Anterior cingulate cortex (tissue), 58 donors: ENCODE measurements at places on chromosomes 16 and 17.
A peak's percentile ranks its signal among the peaks of the same experiment; 100 is the strongest.

- no peak for DNase-seq
Observed at GRCh38 chr17:8116776-8117175, 1.5 kb downstream of the ALOXE3 start.

DNA sequence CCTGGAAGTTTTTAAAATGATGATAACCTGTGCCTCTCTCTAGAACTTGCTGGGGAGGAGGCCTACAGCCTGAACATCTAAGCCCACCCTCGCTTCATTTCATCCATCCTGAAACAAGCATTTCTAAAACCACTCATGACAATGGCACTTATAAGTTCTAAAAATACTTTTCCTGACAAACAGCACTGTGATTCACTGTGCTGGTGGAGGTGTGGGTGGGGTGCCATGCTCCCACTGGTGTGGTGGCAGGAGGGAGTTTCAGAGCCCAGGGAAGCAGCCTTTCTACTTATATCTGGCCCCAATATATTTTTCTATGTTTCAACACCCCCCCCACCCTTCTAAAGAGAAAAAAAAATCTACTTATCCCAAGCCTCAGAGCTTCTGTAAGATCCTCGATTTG, 52.6 kb downstream of the RAB11FIP4 start:
- no peak for DNase-seq

DNA sequence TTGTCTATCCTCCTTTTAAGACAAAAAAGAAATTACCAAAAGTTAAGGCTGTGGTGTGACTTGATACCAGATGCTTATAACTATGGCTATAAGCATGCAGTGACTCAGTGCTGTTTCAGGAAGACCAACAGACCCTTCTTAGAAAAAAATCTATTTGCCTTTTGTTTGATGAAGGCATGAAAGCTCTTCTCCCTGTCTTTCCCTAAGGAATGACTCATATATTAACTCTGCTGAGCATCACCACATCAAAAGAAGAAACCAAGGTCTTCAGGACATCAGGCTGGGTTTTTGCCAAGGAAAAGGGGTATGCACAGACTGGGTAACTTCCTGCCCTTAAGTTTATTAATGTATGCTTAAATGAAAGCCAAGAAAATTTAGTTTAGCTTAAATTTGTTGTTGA, 47.1 kb downstream of the VMP1 start:
- no peak for DNase-seq

DNA sequence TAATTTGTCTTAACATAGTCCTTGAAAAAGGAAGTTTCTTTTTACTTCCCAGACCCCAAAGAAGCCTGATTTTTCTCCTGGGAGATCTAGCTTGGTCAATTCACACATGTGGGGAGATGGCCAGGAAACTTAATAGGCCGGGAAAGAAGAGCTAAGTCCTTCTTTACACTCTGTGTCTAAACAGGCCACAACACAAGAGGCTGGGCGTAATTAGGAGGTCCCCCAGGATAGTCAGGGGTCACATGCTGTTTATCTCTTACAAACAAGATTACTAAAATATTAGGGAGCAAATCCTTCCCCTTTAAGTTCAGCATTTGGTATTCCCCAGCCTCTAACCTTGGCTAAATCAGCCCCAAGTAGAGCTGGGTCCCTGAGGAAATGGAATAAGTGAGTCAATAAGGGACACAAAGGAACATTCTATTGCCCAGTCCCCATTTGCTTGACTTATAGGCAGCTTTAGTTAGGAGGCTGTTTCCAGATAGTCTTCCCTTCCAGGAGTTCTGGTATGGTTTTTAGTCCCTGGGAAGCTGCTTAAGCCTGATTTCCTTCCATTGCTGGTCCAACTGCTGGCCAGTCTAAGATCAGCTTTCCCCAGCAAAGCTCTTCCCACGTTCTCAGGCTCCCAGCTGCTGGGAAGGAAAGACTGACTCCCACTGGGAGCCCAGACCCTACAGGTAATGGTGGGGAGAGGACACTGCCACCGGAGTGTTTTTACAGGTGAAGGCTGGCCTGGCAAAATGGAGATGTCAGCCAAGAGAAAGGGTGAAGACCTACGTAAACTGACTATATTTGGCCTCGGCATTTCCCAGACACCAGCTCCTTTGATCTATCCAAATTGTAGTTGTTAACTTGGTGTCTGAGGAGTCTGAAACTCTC, 14.1 kb upstream of the HOXB9 start:
- DNase-seq: no peak

- DNase-seq: no peak
Observed at GRCh38 chr16:30551781-30552180, 6.4 kb downstream of the ZNF764 start.

- no peak for DNase-seq
Observed at GRCh38 chr17:46072998-46073397, 73.9 kb downstream of the STH start.

- DNase-seq: no peak
Observed at GRCh38 chr16:29664091-29664921, 1.3 kb downstream of the SPN start.

- DNase-seq: no peak
Observed at GRCh38 chr16:28064150-28064549, 636 bp upstream of the GSG1L start.

- no peak for DNase-seq
Observed at GRCh38 chr16:67544844-67545664, 16.4 kb downstream of the RIPOR1 start.

DNA sequence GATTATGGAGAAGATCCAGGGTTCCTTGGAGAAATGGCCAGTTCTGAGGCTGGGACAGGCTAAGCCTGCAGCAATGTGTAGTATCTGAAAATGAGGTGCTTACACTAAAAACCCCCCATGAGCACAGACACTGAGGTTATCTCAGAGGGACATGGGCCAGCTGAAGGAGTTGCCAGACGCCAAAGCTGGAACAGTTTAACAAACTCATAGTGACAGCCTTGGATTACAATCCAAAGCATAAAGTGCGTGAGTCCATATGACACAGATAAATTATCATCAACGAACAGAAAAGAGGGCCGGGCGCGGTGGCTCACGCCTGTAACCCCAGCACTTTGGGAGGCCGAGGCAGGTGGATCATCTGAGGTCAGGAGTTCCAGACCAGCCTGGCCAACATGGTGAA, 11.2 kb upstream of the CAPN15 start:
- no peak for DNase-seq

DNA sequence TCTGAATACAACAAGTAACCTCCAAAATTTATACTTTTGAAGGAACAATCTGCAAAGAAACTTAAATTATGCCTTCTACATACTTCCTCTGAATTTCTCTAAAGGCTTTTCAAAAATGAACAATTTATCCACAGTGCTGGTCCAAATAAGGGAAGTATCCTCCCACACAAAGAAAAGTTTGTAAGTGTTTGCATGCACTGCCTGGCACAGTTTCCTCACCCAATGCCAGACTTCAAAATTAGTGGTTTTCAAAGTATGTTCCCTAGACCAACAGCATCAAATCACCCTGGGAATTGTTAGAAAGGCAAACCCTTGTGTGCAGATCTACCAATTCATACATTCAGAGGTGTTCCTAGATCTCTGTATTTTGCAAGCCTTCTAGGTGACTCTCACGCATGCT, 82.5 kb downstream of the PCTP start:
- no peak for DNase-seq

DNA sequence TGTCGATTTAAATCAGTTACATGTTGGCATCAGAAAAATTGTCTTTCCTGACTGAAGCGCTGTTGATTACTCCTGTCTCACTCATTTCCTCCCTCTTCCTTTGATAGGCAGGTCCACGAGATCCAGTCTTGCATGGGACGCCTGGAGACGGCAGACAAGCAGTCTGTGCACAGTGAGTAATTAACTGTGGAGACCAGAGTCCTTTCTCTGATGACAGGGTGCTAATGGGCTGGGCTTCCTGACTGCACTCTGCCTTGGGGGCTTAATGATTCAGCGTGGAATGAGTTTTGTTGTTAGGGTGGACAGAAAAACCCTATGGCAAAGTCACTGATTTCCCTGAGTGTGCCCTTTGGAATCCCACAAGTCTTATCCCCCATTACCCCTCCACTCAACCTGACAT, 6.5 kb downstream of the GOSR2 start:
- DNase-seq: no peak

DNA sequence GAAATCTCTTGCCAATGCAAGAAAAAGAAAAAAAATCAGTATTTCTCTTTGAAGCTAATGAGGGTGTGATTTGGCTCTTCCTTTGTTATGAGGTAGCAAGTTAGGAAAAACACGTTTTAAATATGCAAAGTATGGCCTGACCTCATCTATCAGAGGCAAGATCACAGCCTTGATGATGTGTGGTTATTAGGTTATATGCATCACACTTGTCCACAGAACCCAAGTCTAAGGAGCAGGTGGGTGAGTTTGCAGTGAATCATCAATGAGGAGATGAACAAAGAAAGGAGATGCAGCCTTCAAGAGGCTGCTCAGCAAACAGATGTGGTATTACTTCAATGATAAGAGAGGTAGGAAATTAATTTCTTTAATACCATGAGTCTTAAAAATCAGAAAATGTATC, 594.8 kb upstream of the CDH5 start:
- DNase-seq: no peak

- no peak for DNase-seq
Observed at GRCh38 chr17:82495844-82496528, 23.5 kb upstream of the FOXK2 start.

- DNase-seq: peak; percentile 77
Observed at GRCh38 chr17:75031972-75032719, 14.6 kb downstream of the ATP5PD start.

GRCh38 chr17:78889531-78889930, 13.5 kb downstream of the CEP295NL start:
- no peak for DNase-seq

GRCh38 chr17:55870044-55870443, 119.2 kb downstream of the PCTP start:
- DNase-seq: no peak

DNA sequence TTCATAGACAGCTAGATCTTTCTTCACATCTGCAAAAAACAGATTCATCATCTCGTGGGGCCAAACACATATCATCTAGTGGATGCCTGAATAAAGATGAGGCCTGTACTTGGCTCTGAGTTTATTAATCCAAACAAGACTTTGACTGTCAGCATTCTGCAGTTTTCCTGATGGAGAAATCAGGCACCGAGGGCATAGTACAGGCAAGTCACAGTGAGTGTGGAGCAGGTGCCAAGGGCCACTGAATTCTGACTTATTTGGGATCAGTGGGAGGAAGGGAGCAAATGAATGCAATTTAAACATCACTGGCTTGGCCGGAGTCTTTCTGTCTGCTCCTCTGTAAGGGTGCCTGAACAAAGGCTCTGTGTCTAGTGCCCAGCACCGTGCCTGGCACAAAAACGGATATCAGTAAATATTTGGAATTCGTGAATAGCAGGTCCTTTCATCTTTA, 975 bp downstream of the CFAP20 start:
- DNase-seq: no peak

- DNase-seq: no peak
Observed at GRCh38 chr17:74387365-74388218, 20.3 kb downstream of the GPR142 start.

GRCh38 chr17:82497483-82498405, 21.8 kb upstream of the FOXK2 start:
- DNase-seq: no peak

GRCh38 chr16:3235856-3236669, 1.1 kb upstream of the ZNF200 start:
- no peak for DNase-seq

DNA sequence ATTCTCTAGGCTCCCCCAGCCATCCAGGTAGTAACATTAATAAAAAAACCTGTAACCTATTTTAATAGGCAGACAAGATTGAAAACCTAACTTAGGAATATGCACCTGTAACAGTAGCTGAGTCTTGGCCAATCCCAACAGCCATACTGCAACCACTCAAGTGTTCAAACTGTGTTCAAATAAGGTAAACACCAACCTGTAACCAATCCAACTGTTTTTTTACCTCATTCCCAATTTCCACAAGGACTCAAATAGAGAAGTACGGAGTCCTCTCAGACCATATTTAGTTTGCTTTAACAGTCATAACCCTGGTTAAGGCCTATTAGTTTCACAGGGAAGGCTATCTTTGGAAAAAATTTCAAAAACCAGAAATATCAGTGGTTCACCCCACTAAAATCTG, 40.4 kb upstream of the NOS2 start:
- DNase-seq: no peak

GRCh38 chr17:82602487-82602886, 45.8 kb downstream of the WDR45B start:
- DNase-seq: no peak

- no peak for DNase-seq
Observed at GRCh38 chr17:79528592-79529125, 82.2 kb downstream of the RBFOX3 start.

DNA sequence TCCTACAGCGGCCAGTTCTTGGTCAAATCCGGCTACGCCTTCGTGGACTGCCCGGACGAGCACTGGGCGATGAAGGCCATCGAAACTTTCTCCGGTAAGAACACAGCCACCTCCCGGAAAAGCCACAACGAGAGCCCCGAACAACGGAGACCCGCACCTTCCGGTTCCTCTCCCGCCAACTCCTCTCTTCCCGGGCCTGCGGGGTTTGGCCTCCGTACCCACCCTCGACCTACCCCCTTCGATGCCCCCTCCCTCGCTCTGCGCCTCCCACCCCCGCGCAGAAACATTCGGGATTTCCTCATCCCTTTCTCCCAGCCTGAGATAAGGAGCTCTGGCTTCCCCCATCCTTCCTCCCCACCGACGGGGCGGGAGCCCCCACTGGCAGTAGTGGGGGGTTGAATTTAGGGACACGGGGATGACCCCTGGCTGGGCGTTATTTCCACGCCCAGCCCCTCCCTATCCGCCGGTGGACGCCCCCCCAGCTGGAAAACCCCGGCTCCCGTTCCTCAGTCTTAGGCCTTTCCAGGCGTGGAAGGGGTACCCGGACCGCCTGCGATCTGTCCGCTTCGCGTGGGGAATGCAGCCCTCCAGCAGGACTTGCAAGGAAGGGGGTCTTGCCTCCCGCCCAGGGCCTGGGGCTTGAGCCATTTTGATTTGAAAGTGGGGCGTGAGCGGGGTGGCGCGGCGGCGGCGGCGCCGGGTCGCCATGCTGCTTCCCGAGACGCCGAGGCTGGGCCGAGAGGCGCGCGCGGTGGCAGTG, 822 bp downstream of the IGF2BP1 start:
- DNase-seq: no peak

DNA sequence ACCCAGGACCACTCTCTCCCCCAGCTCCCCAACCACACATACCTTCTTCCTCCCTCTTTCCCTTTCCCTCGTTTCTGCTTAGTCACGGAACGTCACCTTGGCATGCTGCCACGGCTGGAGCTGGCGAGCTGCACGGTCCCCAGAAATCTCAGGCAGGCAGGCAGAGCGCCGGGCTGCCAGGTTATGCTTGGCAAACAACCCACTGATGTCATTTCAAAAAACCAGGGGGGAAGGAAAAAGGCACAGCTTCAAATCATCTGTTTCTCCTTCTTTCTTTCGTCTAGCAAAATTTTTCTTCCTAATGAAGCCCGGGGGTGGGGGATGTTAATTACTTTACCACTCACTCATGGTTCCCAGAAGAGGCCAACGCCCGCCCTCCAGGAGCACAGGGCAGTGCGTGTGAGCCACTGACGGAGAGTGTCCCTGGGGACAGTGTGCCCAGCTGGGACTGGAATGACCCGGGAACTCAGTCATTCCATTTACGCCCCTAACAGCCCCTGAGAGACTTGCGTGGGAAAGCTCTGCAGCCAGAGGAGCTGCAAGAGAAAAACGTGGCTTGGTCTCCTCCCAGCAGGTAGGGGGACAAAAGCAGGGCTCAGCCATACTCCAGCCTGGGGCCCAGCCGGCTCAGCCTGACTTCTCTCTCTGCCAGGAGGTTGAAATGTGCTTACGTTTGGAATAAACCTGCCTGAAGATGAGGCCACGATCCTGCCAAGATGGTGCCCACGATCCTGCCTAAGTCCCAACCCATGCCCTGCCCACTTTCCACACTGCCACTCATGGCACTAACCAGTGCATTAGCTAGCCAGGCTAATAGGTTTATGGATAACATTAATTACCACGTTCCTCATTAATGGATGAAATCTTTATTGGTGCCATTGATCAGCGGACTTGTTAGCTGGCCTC, 198.9 kb downstream of the ZFHX3 start:
- peak; percentile 49 for DNase-seq
